ENCODE measurements at places on chromosomes 6 and 20.
A peak's percentile ranks its signal among the peaks of the same experiment; 100 is the strongest.

- DNase-seq: no peak
Measured at GRCh38 chr6:115442323-115442722, 618.4 kb downstream of the FRK start.

- peak; percentile 43 for DNase-seq
Measured at GRCh38 chr6:35152067-35152707, 11.0 kb upstream of the TCP11 start.

GRCh38 chr20:6692566-6693173 is 74.8 kb upstream of the BMP2 start:
- DNase-seq: no peak

DNA sequence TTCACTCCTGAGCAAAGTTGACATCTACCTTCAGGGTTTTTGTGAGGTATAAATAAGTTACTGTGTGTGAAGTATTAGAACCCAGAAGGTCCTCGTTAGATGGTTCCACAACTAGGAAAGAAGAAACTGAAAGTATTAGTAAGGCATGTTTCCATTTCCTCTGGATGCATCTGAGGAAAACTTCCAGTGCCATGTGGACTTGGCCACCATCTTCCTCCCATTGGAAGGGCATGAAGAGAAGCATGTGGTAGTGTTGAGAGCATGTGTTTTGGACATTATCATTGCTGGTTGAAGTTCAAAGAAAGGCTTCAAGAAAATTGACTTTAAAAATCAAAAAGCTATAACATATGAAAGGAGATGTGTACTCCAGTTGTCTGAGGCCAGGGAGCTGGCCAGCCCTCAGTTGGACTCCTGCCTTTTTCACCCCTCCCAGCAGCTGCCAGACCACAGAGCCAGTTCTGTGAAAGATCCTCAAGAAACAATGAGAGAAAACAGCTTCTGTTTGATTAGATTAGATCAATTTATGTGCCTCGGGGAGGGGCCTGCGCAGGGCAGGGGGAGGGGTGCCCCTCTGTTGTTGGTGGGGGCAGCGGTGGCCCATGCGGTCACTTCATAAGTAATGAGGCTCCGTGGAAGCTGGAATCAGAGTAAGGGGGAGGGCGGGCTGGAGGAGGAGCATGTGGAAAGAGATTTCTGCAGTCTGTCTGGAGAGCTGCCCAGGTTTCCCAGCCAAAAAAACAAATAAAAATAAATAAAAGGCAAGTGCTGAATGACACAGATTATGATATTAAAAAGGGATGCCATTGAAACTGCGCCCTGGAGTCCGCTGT is 154.0 kb downstream of the JARID2 start:
- DNase-seq: peak; percentile 60
